Germinal center (tissue), 1 donor: ENCODE measurements at places on chromosomes 2 and 18.

- no peak for DNase-seq
Observed at GRCh38 chr2:210363261-210363660, 48.3 kb upstream of the MYL1 start.

DNA sequence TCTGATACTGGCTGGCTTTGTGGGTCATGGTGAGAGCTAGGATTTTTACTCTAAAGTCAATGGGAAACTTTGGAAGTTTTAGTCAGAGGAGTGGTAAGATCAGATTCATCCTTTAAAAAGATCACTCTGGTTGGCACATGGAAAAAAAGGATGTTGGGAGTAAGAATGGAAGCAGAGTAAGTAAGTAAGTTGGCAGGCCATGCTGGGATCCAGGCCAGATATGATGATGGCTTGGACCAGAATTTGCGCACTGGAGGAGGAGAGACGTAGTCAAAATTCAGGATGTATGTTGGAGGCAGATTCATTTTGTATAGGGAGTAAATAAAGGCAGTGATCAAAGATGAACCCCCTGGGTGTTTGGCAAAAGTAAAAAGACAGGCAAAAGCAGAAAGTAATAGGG is 283.3 kb upstream of the THSD7B start:
- no peak for DNase-seq

- DNase-seq: peak; percentile 60
Observed at GRCh38 chr18:26215247-26215970, 10.8 kb upstream of the TAF4B start.

DNA sequence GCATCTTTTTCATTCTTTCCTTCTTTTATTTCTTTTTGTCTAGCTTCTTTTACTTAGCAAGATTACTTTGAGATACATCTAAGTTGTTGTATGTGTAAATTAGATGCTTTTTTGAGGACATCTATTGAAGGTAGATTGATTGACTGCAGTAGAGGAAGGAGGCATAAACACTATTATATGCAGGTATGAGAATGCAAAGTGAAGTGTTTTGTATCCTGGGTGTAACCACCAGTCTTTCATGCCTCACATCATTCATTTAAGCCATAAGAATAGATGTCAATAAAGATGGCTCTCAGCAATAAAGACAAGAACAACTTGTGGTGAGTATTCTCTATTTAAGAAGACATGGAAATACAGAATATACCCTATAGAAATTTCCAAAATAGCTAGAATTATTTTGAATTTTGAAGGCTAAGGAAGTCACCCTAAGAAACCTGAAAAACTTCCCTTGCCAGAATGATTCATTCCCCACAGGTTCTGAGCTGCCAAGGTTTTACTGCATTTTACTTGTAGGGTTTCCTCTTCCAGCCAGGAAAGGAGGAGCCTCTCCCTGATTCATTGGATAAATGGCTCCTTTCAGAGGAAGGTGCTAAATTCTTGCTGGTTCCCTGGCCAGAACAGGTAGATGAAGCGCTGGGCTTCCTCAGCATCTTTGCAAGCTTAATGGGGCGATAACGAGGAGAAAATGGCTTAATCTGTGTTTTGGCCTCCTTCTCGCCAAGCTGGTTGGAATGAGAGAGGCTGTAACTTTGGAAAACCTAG is 279.8 kb upstream of the SLC14A2 start:
- DNase-seq: no peak

DNA sequence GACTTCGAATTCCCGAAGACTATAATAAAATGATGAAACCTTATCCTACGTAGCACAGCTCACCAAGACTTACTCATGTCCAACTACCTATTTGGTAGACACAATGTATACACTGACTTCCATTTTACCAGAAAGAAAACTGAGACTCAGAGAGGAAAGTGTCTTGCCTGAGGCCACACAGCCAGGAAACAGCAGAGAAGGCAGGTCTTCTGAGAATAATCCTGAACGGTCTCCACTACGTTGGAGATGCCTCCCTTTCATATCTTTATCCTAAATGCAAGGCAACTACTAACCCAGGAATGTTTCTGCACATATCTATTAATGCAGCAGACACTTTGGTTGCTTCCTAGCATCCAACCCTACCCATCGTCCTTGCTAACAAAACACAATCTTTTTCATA is 11.9 kb upstream of the FABP1 start:
- DNase-seq: no peak

DNA sequence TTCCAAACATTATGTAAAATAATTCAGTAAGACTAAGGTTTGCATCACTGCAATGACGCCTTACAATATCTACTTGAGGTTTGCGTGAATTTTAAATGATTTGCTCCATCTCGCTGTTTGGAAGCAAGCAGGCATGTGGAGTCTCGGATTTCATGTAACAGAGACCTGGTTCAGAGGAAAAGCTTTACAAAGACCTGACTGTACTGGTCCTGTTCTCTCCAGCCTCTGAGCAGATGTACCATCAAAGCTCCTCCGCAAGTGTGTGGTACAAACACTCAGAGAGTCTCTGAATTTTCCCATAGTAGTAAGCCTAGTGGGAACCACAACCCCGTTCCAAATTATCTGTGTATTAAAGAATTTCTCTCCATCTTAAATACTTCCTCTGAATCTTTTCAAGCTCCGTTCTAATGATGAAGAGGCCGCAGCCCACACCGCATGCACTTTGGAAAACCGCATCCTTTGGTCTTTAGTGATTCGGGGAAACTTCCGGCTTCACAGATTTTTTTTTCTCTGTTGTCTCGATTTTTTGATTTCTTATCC is 728.1 kb upstream of the SOX11 start:
- no peak for DNase-seq

- DNase-seq: no peak
Observed at GRCh38 chr2:4882421-4882820, 809.8 kb upstream of the SOX11 start.

DNA sequence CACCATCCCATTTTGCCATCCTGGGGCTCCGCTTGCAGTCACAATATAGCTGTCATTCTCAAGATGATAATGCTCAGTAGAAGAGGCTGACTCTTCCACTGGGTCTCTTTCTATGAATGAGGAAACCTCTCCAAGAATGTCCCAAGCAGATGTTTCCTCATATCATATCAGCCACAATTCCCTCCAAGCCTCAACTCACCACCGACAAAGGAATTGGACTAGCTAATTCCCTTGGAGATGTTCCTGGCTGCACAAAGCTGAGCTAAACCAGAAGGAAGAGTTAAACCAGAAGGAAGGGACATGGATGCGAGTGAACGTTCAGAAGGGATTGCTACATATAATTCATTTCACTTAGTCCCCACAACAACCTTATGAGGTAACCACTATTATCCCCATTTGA is 65.0 kb upstream of the NPAS2 start:
- no peak for DNase-seq

DNA sequence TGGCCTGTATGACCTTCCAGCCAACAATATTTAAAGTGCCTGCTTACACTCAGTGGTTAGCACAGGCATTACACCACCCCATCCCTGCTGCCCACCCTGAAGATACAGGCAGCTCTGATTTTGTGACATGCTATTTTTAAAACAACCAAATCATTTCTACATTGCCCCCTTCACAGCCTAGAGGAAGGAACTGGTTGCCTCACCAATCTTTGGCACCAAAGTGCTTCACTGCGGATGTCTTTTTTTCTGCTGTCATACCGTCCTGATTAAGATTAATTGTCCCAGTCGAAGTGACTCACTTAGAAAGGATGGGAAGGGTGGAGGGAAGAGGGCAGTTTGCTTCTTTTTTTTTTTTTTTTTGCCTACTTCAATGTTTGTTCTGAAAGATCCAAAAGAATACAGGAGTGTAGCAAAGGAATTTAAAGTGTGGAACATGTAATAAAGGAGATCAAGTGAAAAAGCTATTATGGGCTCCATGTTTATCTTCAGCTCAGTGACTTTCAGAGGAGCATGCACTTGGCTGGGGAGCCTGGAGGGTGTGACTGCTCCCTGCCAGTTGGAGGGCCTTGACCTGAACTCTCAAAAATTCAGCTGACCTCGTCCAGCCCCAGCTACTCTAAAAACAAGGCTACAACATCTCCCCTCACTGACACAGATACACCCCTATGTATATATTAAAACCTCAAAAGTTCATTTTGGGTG is 501.1 kb upstream of the TNP1 start:
- no peak for DNase-seq

DNA sequence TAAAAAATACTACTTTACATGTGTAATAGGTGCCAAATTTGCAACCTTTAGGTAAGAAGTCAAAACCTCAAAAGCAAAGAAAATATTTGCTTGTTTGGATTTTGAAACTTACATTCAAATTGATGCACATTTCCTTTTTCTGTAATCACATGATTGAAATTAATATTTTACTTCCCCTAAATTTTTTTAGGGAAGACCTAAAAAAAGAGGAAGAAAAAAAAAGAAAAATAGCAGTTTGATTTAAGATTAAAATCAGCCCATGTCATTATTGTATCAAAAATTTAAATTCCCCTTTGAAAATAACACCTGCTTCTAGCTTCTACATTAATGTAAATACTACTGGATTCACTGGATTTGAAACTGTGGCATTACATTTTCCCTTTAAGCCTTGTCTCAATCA is 68.2 kb upstream of the STON1 start:
- no peak for DNase-seq

DNA sequence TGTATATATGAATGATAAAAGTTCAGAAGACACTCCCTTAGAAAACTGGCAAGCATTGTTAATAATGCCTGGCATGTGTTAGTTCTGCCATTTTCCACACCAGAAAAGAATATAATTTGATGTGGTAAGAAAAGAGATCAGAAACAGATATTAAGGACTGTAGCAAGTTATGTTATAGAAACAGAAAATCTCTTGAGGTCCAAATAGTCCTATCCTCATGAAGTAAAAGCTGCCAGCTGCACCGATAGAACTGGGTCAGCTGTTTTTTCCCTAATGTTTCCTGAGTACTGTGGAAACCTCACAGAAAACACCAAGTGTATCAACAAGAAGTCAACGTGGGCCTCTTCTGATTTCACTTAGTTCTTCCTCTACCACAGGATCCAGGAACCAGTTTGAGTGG is 56.9 kb upstream of the SDC1 start:
- DNase-seq: no peak

DNA sequence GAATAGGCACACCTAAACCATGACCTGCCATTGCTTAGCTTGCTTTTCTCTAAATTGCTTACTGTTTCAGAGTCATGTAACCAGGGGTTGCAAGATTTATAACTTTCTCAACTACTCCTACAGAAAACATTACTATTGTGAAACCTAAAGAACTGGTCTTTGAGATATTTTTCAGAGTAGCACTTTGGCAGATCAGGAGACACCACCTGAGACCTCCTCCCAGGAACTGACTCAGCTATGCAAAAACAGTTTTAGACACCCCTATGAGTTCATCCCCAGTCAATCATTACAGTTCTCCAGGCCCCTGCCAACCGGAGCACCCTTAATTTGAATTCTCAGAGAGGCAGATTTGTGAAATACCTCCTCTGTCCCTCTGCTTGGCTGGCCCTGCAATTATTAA is 80.3 kb downstream of the MBOAT2 start:
- no peak for DNase-seq

- DNase-seq: no peak
Observed at GRCh38 chr2:133733901-133734255, 165.6 kb upstream of the NCKAP5 start.

- no peak for DNase-seq
Observed at GRCh38 chr18:21650311-21650710, 38.2 kb downstream of the SNRPD1 start.

- DNase-seq: no peak
Observed at GRCh38 chr2:236919209-236919608, 166.5 kb upstream of the COPS8 start.

GRCh38 chr2:2320486-2321199 is 10.4 kb downstream of the MYT1L start:
- no peak for DNase-seq

DNA sequence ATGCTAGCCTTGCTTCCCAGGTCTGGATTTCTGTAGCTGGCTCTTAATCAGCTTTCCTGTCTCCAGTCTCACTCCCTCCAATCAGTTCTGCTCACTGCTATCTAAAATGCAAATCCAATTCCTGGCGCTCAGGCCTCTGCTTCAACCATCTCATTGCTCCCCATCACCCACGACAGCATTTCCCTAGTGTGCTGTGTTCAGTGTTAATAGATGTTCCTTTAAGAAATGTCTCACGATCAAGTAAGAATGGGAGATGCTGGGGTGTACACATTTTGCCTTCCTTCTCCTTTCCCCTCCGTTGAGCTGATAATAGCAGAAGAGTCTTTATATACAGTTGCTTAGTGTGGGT is 1.6 kb upstream of the PUM2 start:
- DNase-seq: no peak

- no peak for DNase-seq
Observed at GRCh38 chr2:218857371-218858137, 2.1 kb upstream of the WNT6 start.

- DNase-seq: no peak
Observed at GRCh38 chr2:192215096-192215877, 20.6 kb upstream of the TMEFF2 start.

DNA sequence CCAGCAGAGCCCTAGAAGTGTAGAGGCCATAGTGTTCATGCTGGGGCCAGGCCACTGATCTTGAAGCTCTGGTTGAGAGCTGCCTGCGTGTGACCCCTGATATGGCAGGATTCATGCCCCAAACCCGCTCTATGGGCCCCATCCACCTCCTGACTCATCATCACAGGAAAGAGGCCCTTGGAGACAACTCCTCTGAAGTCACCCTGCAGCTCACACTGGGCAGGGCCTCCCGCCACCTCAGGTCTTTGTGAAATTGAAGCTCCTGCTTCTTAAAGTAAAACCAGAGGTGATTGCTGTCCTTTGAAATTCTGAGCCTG is 12.0 kb upstream of the TUBB6 start:
- DNase-seq: no peak

DNA sequence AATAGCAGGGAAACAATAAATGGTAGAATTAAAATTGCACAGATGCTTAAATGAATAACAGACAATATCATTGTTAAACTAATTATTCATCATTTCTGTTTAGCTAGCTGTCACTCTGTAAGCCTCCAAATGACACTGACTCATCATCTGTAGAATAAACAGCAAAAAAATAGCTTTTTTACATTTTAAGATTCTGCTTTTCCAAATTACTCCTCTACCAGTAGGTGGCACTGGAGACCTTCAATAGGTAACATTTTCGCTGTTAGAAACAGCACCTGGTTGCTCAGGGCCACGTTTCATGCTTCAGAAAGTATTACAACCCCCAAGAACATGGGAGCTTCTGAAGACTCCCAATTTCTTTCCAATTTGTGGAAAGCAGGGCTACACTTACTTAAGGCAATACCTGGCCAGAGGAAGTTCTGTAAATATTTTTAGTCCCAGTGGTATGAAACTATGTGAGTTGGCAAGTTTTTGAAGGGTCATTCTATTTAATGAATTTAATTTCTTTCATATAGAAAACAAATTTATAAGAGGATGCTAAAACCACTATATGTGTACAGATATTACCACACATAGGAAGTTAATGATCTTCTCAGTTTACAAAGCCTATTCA is 45.4 kb downstream of the TTN start:
- DNase-seq: peak; percentile 23

GRCh38 chr18:67302043-67302442 is 214.5 kb downstream of the DSEL start:
- no peak for DNase-seq

- DNase-seq: no peak
Observed at GRCh38 chr2:33588232-33588631, 10.9 kb downstream of the FAM98A start.

GRCh38 chr18:56235071-56235470 is 403.3 kb downstream of the TXNL1 start:
- peak; percentile 36 for DNase-seq

GRCh38 chr18:59839246-59839645 is 60.5 kb upstream of the PMAIP1 start:
- no peak for DNase-seq

GRCh38 chr2:46798041-46798440 is 117.6 kb downstream of the MCFD2 start:
- no peak for DNase-seq
